ENCODE measurements at places on chromosomes 3 and 15.
A peak's percentile ranks its signal among the peaks of the same experiment; 100 is the strongest.

GRCh38 chr15:85142312-85142711 is 160.7 kb downstream of the PDE8A start:
- no peak for DNase-seq

DNA sequence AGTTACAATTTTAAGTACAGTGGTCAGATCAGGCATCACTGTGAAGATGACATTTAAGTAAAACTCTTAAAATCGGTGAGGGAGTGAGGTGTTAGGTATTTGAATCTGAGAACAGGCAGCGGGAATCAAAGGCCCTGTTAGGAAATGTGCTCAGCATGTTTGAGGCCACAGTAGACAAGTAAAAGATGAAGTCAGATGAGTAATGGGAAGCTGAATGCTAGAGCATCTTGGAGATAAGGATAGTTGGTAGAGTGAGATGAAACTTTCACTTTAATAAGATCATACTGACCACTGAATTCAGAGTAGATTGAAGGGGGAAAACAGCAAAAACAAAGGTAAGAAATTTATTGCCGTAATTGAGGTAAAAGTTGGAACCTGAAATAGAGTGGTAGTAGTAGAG is 61.6 kb downstream of the DCBLD2 start:
- no peak for DNase-seq

- DNase-seq: no peak
Measured at GRCh38 chr15:46278062-46278461, 643.2 kb downstream of the SQOR start.

DNA sequence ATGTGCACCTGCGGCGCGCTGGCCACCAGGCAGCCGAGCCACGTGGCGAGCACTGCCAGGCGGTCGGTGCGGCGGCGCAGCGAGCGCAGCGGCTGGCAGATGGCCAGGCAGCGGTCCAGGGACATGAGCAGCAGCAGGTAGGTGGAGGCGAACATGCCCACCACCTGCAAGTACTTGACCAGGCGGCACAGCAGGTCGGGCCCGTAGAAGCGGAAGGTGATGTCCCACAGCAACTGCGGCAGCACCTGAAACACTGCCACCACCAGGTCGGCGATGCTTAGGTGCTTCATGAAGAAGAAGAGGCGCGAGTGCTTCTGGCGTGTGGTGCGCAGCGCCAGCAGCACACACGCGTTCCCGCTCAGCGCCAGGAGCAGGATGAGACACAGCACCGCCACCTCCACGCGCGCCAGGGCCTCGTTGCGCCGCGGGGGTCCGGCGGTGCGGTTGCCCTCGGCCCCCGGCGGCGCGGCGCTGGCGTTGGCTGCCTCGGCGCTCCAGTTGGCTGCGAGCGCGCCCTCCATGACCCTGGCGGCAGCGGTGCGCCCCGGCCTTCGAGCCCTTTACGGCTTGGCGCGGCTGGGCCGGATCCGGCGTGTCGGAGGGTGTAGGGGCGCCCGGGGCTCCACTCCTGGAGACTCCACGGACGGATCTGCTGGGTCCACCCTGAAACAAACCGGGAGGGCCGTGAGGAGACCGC is 1.6 kb downstream of the OXTR start:
- no peak for DNase-seq

- DNase-seq: no peak
Measured at GRCh38 chr3:171175741-171176234, 149.3 kb upstream of the SLC2A2 start.

GRCh38 chr3:177481329-177481728 is 284.0 kb upstream of the TBL1XR1 start:
- DNase-seq: peak; percentile 69

- DNase-seq: no peak
Measured at GRCh38 chr15:74320352-74321247, 46.8 kb downstream of the CYP11A1 start.

GRCh38 chr3:10848261-10848660 is 32.2 kb downstream of the SLC6A11 start:
- no peak for DNase-seq

DNA sequence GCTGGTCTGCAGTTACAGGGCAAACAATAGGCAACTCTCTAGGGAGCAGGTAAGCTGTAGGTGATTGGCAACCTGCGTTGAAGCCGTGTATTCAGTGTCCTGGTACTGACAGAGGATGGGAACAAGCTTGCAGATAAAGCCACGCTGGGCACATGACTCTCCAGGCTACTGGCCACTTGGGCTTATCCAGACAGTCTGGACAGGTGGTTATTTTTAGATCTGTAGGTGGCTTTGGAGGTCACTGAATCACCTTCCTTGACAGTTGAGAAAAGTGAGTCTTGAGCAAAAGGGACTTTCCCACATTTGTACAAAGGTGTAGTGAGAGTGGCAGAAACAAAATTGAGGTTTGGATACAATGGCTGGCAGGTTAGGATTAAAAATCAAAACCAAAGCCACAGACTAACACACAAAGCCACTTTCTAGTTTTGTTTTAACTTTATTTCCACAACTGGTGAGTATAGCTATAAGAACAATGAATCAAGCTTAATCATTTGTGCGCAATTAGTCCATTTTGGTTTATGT is 22.3 kb upstream of the IL1RAP start:
- no peak for DNase-seq

- no peak for DNase-seq
Measured at GRCh38 chr3:59508273-59508672, 458.4 kb upstream of the CFAP20DC start.

- DNase-seq: no peak
Measured at GRCh38 chr15:39096608-39097205, 484.2 kb upstream of the THBS1 start.

DNA sequence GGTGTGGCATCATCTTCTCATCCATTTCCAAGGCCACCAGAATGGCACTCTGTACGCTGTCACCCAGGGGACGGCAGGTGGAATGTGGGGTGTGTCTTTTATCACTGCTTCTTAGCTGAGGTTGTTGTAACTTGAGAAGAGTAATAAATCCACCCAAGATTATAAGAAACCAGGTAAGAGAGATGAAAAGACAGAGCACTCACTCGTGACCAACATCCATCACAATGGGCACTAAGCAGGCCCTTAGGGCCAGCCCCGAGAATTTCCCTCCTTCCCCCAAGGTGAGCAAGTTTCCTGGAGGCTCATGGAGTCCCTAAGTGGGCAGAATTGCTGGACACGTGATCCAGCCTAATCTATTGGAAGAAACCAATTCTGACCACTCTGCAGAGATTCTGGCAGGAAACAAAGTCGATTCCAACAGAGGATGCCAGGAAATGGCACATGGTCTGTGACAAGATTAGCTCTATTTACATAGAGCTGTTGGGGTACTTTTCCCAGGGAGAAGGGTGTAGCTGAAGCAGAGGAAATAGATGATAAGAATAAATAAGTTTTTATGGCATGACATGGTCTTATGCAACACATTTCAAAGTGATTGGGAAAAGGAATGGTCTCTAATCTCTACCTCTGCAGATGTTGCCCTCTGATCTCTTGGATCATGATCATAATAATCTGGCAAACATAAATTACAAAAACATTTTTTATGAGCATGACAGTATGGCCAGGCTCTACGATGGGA is 22.5 kb downstream of the SLC6A20 start:
- DNase-seq: no peak

GRCh38 chr3:55608301-55608937 is 121.3 kb upstream of the WNT5A start:
- DNase-seq: no peak

DNA sequence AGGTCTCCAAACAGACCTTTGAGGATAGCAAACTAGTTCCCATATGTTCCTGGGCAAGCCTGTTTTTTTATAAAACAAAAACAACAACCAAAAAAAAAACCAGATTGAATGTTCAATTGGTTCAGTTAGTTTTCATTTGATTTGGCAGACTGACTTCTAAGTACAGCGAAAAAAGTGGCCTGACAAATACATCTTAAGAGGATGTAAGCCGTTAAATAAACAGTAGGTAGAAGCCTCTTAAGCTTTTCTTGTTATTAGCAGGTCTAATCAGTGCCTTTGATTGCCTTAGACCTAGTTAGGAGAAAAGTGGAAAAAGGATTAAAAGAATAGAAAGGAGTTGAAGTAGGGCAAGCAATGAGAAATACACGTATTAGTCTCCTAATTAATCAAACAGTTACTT is 13.2 kb downstream of the TSC22D2 start:
- DNase-seq: no peak

DNA sequence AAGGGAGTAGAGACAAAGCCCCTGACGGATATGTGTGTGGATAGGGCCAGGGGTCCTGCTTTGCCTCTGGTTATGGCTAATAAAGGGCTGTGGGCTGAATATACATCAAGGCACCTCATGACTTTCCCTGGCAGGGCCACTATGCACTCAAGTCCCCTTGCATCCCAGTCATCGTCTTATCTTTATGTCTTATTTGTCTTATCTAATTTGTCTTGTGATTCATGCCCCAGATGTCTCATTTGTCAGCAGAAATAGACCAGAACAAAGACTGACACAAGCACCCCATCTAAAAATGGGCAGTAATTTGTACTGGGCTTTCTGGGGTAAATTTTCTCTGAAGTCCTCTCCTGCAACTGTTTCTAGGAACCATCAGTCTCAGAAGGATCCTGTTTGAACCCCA is 68.6 kb downstream of the ITGA11 start:
- DNase-seq: no peak

DNA sequence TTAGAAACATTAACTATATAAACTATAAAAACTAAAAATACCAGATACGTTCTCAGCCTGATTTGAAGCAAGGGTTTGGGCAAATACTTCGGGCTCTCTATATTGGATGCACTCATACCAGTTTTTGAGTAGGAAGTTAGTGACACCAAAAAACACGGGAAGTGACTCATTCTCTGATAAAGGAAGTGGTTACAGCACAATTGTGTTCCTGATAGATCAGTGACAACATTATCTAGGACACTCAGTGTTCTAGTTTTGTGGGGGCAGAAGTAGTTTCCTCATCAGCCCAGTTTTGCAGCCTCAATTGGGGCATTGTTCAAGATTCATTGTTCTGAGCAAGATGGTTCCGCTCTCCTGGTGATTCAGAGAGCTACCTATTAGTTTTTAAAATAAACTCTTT is 469.6 kb upstream of the DPPA4 start:
- DNase-seq: peak; percentile 85

- DNase-seq: no peak
Measured at GRCh38 chr3:57982561-57983243, 25.5 kb upstream of the FLNB start.

DNA sequence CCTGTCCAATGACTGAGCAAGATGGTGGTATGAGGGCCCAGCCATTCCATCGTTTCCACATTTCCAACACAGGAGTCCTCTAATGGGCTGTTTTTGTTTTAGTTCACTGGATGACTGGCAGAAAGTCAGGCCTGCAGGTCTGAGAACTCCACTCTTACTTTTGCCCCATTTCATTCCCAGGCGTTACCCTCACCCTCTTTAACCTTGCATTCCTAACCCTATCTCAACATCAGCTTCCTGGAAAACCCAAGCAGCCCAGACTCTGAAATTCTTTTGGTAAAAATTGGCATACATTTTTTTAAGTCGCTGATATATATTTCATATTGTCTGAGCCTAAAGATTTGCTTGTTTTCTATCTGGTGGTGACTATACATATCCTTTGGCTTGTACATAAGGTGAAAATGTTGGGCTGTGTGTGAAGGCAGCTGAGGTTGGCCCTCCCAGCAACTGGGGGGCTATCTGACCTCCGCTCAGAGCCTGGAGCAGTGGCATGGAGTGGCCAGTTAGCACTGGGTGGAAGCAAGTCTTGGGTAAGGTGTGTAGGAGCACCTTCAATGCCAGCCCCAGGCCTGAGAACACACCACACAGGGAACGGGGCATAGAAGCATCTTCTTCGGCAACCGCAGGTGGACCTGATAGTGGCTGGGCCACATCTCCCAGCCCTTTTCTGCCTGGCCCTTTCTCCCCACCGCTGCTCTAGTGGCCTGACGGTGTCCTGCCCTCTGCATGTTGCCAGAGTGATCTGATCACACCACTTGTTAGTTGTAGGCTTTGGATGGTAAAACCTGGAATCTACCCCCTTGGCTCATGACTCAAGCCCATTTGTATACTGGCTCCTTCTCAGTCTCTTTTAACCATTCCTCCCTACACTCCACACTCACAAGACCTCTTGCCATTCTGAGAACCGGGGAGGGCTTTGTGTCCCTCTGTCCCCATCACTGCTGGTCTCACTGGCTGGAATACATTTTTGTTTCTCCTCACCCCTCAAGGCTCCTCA is 50.0 kb downstream of the AMOTL2 start:
- no peak for DNase-seq

GRCh38 chr3:183895296-183895695 is 10.6 kb upstream of the PARL start:
- DNase-seq: no peak

DNA sequence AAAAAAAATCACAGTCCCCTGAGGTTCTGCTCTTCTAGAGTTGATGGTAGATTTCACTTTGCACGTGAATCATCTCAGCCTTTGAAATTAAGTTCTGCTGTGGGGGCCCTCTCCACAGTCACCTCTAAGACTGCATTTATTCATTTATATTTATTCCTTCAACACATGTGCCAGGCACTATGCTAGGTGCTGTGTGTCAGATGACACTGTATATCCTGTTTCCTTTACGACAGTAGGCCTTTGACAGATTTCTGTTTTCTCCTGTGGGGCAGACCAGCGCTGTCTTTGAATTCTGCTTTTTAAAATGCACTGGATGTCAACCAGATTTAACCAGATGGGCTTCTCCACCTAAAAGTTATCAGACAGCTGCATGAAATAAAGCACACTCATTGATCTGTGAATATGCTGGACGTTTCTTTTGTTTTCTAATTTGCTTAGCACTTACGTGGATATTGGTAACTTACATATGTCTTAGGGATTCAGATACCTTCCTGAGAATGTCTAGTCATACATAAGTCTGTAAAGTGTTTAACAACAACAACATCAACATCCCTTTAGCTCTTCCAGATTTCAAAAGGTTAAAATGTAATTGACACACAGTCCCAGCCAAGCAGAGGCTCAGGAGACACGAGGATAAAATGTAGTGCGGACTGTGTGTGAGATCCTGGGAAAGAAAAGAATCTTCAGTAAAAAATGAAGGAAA is 525.5 kb upstream of the MCTP2 start:
- DNase-seq: no peak

DNA sequence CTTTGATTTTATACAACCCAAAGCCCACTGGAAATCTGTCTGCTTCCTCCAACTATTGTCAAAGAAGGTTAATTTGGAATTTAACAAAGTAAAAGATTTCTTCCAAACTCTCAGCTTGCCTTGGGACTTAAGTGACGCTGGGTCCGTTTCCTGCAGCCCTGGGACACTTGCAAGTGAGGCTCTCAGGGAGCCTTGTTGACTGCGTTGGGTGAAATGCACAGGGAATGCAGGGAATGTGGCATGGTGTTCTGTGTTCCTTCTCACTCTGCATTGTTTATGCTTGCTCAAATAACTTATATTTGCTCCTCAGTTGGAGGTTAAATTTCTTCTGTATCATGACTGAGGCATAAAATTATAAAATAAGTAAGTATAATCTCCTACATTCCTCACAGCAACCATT is 60.9 kb upstream of the TJP1 start:
- no peak for DNase-seq

GRCh38 chr3:160278210-160278609 is 53.0 kb downstream of the C3orf80 start:
- no peak for DNase-seq

GRCh38 chr3:186070550-186070949 is 38.3 kb downstream of the ETV5 start:
- no peak for DNase-seq

GRCh38 chr3:45084820-45085816 is 59.0 kb downstream of the CLEC3B start:
- no peak for DNase-seq

- DNase-seq: no peak
Measured at GRCh38 chr3:119636249-119636648, 24.1 kb downstream of the POPDC2 start.

Measured in bone marrow (tissue), 2 donors.